ENCODE measurements at places on chromosomes 1 and 21.

DNA sequence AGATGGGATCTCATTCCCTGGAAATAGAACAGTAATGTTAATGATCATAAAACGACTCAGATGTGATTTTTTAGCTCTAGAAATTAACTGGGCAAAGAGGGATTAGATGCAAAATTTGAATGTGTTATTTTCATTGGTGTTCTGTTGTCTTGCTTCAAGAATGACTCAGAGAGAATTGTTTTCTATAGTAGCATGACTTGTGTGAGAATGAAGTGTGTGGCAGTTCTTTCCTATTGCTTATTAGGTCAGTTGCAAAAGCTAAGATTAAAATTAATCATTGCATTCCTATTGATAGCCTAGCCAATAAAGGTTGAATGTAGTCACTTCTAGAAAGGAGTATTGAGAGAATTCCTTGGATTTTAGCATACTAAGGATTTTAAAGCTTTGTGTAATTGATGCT, 22.9 kb downstream of the SPEN start:
- no peak for DNase-seq

DNA sequence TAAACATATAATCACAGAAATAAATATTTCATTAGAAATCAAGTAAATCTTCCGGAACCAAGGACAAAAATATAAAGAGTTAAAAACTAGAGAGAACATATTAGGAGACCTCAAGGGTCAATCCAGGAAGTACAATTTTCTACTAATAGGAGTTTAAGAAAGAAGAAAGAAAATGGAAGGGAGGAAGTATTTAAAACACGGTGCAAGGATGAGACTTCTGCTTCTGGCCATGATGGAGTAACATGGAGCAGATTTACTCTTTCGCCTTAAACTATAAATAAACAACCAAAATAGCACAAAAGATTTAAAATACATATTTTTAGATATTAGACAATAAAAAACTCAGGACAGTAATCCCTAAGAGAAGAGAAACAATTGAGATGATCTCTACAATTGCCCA, 12.6 kb upstream of the IFNAR1 start:
- DNase-seq, result no peak

DNA sequence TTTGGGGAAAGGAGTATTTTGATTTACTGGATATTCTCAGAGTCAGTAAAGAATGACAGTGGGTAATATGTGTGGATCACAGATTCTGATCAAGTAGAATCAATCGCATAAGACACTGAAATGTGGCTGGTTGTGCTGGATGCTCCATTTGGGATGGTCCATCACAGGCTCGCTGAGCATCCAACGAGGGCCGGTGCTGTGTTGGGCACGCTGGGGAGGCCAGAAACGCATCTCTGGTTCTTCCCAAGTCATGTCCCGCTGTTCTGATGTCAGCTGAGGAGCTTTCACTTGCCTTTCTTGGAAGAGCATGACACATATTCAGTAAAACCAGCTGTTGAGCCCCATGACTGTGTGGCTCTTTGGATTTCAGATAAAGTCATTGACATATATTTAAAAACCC, 72.0 kb downstream of the UMODL1 start:
- DNase-seq, result no peak

- DNase-seq, result no peak
Measured at GRCh38 chr1:109689844-109690405, 2.3 kb downstream of the GSTM1 start.

DNA sequence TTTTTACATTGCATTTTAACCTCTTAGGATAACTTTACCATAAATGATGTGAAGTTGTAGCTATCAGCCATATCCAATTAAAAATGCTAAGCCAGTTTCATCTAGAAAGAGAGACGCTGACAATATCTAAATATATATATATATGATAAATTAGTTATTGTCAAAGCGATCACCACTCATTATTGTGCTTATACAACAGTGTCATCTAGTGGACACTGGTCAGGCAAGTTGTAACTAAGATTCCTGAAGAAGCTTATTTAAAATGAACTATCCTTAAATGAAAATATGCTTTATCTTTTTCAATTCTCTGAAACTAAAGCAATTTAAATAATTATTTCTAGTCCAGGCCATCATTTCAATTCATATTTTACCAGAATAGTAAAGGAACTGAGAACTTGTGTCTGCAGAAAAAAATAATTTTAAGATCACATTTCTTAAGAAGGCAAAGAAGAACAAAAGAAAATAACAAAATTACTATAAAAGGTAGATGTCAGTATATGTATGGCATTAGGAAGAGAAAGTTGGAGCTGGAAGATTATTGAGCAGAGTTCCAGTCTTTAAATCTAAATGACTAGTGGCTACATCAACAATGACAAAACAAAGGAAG, 193.3 kb upstream of the SNX7 start:
- peak; percentile 29 for DNase-seq

- DNase-seq, result peak; percentile 57
Measured at GRCh38 chr1:113677250-113678158, 81.8 kb downstream of the PHTF1 start.

DNA sequence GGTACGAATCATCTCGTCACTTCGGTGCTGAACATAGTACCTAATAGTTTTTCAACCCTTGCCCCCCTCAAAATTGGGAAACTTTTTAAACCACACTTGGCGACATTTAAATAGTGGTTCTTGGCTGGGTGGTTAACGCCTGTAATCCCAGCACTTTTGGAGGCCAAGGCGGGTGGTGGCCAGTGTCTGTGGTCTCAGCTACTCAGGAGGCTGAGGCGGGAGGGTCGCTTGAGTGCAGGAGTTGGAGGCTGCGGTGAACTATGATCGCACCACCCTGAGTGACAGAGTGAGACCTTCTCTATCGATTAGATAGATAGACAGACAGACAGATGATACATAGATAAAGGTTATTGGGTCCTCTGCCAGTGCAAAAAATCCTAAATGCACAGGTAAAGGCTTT, 55.5 kb upstream of the RASAL2 start:
- no peak for DNase-seq

DNA sequence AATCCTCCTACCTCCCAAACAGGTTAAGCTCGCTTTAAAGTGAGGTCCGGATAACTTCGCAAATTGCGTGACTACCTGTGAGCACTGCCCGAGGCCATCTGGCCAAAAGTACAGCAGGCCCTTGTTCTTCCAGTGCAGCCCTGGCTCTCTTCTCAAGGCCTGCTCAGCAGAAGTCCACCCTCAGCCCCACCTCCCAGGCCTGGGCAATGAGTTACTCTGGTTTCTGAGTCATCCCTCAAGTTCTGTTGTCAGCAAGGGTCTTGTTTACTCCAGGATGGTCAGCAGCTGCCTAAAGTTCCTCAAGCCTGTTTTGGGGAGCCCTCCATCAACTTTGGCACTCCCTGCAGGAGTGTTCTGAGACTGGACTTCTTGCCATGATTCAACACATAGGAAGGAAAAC, 101.7 kb downstream of the BCAR3 start:
- no peak for DNase-seq

- no peak for DNase-seq
Measured at GRCh38 chr1:24584171-24584647, 28.3 kb downstream of the NCMAP start.

DNA sequence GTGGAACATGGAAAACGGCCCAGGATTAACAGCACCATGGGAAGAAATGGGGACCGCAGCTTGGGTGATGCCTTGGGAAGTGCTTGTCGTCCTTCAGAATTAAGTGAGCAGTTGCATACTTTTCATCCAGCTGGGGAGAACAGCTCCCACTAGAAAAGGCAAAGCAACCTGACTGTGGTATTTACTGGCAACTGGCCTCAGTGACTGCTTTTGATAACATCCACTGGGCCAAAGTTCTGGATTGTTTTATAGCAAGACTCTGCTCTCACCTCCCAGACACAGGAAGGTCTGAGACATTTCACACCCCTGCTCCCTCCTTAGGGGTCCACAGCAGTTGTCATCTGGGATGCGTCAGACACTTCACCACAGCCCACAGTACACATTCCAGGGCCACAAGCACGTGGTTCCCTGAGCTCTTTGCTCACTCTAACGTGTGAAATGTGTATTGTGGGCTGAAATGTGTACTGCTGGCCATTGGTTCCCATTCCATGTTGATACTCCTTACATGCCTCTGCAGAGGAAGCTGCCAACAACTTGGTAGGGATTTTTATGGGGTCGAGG, 6.6 kb downstream of the PAPPA2 start:
- no peak for DNase-seq

DNA sequence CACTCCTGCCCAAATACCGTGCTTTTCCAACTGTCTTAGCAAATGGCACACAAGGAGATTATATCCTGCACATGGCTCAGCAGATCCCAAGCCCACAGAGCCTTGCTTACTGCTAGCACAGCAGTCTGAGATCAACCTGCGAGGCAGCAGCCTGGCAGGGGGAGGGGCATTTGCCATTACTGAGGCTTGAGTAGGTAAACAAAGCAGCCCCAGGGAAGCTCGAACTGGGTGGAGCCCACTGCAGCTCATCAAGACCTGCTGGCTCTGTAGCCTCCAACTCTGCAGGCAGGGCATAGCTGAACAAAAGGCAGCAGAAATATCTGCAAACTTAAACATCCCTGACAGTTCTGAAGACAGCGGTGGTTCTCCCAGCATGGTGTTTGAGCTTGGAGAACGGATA, 70.1 kb upstream of the PTBP2 start:
- DNase-seq, result no peak

DNA sequence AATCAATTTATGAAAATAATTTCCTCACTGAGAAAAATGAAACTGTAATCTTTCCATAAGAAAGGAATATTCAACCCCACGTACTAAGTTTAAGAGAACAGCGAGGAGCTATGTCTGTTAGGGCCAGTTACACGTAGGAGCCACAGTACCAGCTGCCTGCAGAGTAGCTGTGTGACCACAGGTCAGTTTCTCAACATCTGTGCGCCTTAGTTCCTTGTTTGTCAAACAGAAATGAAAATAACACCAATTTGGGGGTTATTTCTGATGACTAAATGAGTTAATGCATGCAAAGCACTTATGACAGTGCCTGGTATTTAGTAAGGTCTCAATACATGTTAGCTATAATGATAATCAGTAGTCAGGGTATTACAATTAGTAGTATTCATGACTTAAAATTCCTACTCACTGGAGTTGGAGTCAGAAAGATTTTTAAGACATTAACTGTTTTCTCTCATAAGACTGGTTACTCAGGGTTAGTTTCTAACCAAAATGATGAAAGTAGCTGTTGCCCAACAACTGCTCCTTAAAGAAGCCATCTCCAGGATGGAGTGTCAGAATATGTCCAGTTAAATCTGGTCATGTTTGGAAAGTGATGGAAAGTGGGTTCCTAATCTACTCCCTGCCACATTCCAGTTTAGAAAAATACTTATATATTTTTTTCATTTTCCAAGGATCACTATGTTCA, 85.8 kb upstream of the ZNF648 start:
- no peak for DNase-seq

GRCh38 chr21:33236766-33237165, 7.0 kb downstream of the IFNAR2 start:
- DNase-seq, result no peak

DNA sequence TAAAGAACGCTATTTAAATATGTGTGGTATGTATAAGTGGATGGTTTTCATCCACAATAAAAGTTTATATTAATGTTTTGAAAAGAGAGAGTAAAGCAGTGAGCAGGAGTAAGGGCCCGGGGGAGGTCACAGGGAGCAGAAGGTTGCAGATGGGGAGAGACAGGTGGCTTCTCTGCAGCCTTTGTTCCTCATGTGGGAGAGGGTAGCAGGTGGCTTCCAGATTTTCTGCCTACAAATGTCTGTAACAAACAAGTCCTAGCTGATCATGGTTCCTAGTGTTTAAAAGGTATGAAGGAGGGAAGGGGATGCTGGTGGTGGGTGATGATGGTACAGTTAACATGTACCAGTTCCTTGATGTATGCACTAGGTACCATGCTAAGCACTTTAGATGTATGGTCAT, 18.8 kb downstream of the QSOX1 start:
- DNase-seq, result no peak

DNA sequence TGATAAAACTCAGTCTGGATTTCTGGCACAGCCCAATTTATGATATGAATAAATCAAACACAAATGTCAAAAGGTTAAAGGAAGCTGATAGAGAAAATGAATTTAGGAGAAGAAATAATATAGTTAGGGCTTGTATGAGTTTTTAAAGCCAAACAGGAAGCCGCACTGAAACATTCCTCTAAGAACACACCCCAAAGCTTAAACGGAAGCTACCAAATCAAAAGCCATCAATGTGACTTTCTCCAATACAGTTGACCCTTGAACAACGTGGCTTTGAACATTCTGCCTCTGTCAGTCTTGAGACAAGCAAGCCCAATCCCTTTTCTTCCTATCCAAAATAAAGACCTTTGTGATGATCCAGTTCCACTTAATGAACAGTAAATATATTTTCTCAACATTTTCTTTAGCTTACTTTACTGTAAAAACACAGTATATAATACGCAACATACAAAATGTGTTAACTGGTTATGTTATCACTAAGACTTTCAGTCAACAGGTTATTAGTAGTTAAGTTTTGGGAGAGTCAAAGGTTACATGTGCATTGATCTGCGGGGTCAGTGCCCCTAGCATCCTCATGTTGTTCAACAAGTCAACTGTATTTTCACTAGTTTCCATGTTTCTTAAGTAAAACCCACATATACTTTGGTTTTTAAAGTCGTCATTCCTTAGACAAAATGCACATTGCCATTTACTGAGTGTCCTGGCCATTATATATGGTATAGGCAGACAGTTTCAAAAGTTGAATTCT, 11.2 kb downstream of the SERBP1 start:
- no peak for DNase-seq

GRCh38 chr1:221076391-221076811, 197.2 kb downstream of the HLX start:
- no peak for DNase-seq

- DNase-seq, result no peak
Measured at GRCh38 chr1:2187619-2188018, 7.0 kb downstream of the FAAP20 start.

DNA sequence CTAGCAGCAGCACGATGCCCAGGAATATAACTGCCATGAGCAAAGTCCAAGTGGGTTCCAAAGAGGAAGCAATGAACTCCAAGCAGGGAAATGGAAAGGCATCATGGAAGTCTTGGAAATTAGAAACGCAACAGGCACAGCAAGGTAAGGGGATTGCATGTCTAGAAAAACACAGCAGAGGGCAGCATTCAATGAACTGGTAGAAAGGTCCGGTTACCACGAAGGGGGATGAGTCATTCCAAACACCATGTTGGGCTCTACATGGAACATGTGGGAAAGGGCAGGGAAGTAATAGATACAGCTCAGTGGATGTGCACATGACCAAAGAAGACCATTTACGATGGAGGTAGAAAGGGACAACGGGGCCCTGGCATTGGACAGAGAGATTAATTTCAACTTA, 36.4 kb downstream of the RXRG start:
- peak; percentile 29 for DNase-seq

DNA sequence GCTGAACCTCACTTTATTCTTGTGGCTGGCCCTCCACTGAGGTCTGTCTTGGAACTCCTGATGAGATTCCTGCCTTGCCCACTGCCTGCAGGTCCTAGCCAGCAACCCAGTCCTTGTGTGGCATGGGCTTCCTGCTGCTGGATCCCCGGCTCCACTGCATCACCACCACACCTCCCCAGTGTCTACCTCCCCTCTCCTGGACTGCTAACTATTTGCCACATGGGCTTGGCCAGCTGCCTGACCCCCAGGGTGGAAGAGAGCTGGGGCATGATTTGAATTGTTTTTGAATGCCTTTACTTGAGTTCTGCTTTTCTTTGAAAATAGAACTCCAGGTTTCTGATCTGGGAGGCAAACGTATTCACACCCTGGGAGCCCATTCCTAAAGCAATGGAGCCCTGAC, 41.2 kb downstream of the SPAG17 start:
- no peak for DNase-seq

Data from NCI-H1092 (cell line).